ENCODE measurements at places on chromosomes 4 and X.
A peak's percentile ranks its signal among the peaks of the same experiment; 100 is the strongest.

DNA sequence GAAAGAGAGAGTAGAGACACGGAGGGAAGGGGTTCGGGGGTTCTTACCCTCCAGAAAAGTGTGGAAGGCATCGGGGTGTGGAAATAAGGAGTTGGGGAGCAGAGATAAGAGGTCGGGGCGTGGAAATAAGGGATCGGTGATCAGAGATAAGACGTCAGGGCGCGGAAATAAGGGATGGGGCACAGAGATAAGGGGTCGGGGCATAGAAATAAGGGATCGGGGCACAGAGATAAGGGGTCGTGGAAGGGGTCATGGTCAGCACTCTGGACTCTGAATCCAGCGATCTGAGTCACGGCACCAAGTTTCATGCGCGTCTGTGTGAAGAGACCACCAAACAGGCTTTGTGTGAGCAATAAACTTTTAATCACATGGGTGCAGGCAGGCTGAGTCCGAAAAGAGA, 119.1 kb downstream of the PCDH10 start:
- DNase-seq = no peak

- DNase-seq = no peak
These were observed 93.0 kb downstream of the TSPAN7 start for GRCh38 chrX:38654302-38654701.

DNA sequence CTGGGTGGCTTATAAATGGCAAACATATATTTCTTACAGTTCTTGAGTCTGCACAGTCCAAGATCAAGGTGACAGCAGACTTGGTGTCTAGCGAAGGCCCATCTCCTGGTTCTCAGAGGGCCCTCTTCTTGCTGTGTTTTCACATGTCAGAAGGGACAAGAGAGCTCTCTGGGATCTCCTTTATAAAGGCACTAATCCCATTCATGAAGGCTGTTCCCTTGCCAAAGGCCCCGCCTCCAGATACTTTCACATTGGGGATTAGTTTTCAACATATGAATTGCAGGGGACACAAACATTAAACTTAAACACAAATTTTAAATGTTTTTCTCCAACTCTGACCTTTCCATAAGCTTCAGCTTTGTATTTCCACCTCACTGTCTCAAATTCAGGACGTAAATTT, 1135.0 kb upstream of the TENM3 start:
- DNase-seq = no peak

DNA sequence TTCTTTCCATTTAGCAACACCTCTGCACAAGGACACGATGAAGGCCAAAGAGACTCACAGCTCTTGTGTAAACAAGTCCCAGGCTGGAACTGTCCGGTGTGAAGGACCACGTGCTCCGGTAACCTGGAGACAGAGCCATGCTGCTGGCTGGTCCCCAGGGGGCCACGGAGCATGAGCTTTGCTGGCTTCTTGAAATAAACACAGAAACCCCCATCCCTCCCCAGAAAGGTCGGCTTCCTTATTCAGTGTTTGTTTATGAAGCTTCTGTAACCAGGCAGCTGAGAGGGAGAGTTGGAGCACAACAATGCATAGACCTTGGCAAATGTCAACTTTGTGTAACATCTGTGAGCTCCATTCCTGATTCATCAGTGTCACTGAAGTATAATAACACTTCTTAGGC, 109.4 kb downstream of the GPR143 start:
- DNase-seq = peak; percentile 32

DNA sequence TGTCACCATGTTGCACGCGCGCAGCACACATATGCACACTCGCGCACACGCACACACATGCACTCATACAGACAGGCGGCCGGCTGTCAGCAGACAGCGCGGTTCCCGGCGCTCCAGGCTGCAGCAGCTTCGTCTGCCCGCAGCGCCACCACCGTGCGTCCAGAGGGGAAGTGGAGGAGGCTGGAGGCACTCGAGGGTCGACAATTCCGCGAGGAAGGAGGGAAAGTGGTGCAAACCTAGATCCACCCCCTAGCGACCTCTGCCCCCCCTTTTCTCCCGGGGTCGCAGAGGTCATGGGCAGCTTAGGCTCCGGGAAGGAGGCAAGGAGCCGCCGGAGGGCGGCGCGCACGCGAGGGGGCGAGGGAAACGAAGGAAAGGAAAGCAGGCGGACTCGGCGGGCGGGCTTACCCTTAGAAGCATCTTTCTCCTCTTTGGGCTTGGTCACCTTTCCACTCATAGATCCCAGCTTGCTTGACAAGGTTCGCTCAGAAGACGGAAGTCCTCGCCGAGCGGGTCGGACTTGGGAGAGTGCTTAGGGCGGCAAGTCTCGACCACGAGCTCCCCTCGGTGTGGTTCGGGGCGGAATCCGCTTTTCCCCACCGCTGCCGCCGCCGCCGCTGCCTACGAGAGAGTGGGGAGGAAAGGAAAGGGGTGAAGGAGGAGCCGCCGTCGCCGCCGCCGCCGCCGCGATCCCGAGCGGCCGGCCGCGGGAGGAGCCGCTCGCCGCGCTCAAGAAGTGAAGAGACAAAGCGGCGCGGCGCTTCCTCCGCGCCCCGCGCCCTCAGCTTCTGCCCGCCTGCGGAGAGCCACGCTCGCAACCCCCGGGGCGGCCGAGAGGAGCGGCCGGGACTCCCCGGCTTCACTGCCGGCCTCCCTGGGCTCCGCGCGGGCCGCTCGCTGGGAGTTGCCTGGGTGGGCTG, 326.6 kb upstream of the F9 start:
- DNase-seq = no peak

- no peak for DNase-seq
These were observed 20.8 kb downstream of the ABHD18 start for GRCh38 chr4:127985989-127986388.

GRCh38 chr4:160546201-160546600, 1443.3 kb downstream of the RAPGEF2 start:
- no peak for DNase-seq

- DNase-seq = no peak
These were observed 54.3 kb upstream of the CAMK2D start for GRCh38 chr4:113815826-113816225.

- no peak for DNase-seq
These were observed 157.4 kb upstream of the PDE5A start for GRCh38 chr4:119785963-119786362.

- no peak for DNase-seq
These were observed 172.9 kb upstream of the GYPA start for GRCh38 chr4:144313370-144313769.

DNA sequence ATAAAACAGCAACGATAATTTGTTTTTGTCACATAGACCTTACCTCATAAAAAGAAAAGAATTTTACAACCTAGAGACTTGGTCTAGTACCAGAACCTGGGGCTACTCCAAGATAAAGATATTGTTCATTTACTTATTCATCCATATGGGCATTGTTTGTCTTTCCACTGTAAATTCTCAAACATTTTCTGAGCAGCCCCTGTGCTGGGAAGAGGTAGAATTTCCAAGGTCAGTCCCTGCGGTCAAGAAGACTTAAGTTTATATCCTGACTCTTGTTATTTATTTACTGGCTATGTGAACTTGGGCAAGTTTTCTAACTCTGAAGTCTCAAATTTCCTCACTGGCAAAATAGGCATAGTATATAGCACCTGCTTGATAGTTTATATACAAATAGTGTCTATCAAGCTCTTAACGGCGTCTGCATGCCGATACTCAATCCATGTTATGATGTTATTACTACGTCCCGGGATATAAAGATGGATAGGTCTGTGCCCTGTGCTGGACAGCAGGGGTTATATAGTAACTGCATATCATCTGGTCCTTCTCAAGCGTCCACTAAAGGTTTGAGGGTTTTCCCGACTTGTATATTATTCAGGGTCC, 222.1 kb upstream of the TAPT1 start:
- no peak for DNase-seq

- DNase-seq = no peak
These were observed 8.4 kb upstream of the TMEM144 start for GRCh38 chr4:158201876-158202275.

- no peak for DNase-seq
These were observed 27.8 kb downstream of the TCEAL1 start for GRCh38 chrX:103656617-103657016.

DNA sequence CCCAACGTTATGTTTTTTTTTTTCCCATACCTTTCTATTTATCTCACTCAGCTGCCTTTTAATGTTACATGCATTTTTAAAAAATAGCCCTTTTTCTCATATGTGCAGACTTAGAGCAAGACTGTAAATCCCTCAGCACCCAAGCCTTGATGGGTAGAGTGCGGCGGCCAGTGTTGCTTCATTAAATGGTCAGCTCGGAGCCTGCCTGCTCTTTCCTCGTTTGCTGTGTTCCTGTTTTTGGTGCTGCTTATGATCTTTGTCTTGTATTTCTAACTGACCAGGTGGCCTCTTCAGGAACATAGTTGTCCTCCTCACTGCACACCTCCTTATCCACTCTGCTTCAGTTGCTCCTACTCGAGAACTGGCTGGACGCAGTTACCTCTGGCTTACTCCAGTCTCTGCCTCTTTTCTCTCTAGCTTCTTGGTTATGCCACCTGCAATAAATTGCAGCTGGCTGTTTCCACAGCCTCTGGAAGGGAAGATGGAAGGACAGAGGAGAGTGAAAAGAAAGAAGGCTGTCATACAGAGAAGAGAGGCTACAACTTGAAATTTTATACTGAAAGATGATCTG, 10.7 kb downstream of the RBPJ start:
- DNase-seq = no peak

GRCh38 chr4:6885953-6886557, 23.6 kb upstream of the TBC1D14 start:
- DNase-seq = no peak

DNA sequence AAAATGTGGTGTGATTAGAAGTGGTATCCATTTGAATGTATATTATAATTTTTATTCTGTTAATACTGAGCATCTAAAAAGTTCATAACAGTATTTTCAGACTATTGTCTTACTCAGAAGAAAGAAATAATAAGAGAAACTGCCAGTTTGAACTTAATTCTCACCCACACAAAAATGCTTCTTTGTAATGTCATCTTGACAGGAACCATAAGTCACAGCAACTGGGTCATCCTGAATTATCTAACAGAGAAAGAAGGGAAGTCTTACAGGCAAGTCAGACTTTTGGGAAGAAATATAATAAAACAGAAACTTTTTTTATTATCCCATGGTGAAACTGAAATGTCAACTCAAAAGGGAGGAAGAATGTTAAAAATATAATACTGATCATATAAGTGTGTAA, 83.1 kb downstream of the NDST4 start:
- DNase-seq = no peak

GRCh38 chr4:73815145-73815544, 21.3 kb upstream of the CXCL6 start:
- no peak for DNase-seq

- DNase-seq = no peak
These were observed 155.8 kb downstream of the STAG2 start for GRCh38 chrX:124117325-124117724.

DNA sequence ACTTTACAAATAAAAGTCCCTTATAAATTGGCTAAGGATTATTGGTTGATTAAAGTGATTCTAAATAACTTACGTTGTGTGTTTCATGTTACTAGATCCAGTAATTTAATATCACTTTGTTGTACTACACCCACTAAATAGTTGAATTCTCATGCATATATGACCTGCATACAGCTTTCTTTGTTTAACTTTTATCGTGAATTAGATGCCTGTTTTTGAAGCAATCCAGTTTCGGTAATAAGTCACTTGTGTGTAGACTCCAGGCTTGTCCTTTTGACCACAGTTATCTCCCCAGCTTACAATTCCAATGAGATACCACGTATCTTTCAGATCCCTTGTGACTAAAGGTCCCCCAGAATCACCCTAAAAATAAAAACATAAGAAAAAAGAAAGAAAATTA, 27.3 kb upstream of the TMPRSS11D start:
- DNase-seq = no peak

- DNase-seq = no peak
These were observed 20.5 kb upstream of the CBR4 start for GRCh38 chr4:169030562-169030982.
